ENCODE measurements at places on chromosomes 3 and 15.

DNA sequence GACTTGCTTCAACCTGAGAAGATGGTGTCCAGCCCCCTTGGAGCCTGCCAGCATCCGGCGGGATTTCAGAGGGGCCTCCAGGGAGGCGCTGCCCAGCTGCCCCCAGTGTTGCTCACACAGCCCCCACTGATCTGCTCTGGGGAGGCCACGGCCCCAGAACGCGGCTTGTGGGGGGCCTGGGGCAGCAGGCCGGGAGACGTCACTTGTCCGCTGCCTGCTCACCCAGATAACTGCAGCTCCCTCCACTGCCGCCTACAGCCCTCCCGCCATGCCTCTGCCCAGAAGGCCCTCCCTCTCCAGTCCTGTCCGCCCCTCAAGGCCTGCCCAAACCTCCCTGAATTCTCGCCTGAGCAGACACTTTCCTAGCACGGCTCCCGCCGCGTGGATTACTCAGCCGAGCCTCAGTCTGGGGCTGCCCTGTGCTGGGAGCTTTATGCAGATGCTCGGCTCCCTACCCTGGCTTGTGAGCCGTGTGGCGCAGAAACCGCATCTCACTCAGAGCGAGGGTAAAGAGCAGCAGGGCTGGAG lies 17.2 kb upstream of the ADIPOQ start:
- no peak for DNase-seq

- DNase-seq = peak; percentile 86
These were observed 4.3 kb downstream of the SIDT1 start for GRCh38 chr3:113536627-113537101.

- no peak for DNase-seq
These were observed 171.2 kb downstream of the SEMA6D start for GRCh38 chr15:47888385-47889100.

DNA sequence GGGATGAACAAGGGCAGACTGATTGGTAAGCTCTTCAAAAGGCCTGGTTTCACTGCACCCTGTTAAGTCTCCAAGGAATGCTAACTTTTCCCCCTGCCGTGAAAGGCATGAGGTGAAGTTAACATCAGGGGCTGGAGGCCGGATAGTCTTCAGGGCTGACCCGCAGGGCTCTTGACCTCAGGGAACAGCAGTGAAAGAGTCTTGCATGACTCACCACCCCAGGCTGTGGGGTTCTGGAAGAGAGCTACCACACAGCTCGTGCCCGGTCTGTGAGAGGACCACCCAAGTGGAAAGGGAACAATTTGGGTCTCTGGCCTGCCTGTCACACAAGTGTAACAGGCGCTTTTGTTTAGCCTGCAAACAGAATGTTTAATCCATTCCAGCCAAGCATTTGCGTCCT lies 504.9 kb downstream of the EDEM1 start:
- DNase-seq = no peak

DNA sequence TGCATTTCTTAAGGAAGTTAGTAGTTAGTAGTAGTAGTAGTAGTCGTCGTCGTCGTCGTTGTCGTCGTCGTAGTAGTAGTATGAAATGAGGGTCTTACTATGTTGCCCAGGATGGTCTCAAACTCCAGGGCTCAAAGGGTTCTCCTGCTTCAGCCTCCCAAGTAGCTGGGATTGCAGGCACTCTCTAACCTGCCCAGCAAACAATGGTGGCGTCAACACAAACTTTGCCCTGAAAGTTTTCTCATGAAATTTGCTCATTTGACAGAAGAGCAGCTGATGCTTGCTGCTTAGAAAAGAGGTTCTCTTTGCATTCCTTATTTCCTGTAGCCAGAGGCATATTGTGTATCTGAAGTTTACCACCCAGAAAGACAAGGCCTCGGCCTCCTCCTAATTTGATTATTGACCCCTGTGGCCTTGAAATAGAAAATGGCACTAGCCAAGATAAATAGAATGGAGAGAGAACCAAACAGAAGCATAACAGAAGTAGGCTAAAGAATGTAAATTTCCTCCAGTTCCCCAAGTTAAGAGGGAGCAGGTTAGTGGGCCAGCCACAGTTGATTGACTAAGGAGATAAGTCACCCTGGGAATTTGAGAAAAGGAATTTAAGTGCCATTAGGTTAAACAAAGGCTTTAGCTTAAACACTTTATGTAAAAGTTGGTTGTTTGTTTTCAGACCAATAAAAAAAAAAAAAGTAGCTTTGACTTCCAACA lies 166.2 kb upstream of the ROBO2 start:
- DNase-seq = no peak

DNA sequence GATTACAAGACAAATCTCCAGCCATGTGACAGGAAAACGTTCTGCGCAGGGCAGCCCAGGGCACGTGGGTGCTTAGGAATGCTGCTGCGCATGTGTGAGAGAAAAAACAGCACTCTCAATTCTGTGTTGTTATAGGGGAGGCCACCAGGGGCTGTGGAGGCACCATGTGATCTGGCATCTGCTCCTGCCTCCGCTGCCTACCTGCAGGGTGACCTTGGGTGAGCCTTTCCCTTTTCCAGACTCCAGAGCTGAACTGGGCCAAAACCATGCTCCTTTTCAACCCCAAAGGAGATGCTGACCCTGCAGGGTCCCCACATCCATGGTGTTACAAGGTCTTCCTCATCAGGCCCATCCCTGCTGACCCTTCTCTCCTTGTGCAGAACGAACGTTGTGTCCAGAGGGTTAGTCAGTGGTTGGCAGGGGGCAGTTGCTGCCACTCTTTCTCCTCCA lies 81.5 kb upstream of the RASGRF1 start:
- no peak for DNase-seq

DNA sequence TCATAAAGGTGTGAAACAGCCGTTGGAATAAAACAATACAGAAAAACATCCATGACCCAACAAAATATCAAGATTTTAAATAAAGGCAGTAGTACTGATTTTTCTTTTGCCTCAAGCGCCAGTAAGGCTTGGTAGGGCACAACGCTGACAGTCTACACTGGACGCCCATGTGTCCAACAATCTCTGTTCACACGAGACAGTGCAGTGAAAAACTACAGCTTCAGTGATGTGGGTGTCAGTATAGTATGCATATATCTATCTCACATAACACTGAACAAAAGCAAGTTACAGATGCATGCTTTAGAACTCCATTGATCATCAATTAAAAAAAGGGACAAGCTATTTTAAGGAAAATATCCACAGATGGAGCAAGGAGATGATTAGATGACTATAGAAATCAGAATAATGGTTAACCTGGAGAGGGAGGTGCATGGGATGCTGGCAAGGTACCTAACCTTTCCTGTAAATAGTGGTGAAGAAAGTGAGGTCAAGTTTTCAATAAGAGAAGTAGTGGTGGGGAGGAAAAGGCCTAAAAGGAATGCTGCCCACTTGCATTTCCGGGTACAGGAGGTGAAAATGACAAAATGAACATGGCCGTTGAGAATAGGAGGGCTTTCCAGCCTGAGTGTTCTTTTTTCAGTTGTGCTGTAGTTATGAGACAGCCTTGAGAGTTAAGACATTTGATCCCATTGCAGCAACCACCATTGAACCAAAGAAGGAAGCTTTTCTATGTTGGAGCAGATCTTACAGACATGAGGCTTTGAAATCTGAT lies 42.7 kb downstream of the CTNNB1 start:
- no peak for DNase-seq

DNA sequence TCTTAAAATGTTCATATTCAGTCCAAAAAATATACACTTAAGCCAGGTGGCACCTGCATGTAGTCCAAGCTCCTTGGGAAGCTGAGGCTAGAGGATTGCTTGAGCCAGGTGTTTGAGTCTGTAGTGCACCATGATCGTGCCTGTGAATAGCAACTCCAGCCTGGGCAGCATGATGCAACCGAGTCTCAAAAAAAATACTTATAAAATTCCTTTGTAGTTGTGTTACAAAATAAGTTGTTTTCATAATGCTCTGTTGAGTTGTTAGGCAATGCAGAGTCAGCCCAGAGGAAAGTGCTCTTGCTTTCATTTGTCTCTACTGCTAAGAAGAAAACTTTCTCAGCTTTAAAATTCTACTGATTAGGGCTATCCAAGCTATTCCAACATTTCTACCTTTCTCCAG lies 442.8 kb upstream of the ARRDC4 start:
- peak; percentile 56 for DNase-seq

DNA sequence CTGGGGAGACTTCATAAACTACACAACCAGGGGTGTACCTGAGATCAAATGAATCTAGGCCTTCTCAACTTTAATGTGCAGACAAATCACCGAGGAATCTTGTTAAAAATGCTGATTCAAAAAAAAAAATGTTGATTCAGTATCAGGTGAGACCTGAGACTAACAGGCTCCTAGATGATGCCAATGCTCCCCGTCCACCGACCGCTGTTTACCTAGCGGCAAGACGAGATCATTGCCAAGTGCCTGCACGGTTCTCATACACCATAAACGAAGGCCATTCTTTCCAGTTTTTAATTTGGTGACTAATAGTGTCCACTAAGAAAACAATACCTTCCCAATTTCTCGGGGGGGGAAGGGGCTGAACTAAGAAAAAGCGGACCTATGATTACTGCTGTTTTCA lies 2.5 kb upstream of the FSIP1 start:
- peak; percentile 27 for DNase-seq

- DNase-seq = no peak
These were observed 19.2 kb upstream of the TFDP2 start for GRCh38 chr3:142168514-142168913.

GRCh38 chr3:195892105-195893043 lies 16.0 kb downstream of the TNK2 start:
- DNase-seq = no peak

- no peak for DNase-seq
These were observed 353.6 kb downstream of the SHQ1 start for GRCh38 chr3:72494626-72495025.
